Neural progenitor cell (in vitro differentiated cells): ENCODE measurements at places on chromosomes 6 and 20.

DNA sequence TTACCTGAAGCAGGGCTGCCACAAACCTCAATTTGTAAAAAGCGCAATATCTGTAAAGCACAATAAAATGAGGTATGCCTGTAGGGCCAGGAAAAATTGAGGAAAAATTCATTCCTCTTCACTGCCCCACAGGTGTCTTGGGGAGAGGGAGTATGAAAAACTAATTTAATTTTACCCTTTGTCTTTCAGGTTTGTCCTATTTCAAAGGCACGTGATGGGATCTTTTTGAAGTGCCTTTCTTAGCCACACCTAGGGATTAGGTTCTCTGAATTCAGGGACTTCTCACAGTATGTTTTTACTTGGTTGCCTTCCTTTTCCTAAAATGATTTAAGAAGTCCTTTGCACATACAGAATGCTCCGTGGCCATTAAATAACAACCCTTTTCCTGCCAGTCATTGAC is 71.9 kb downstream of the NCOA3 start:
- no peak for DNase-seq

DNA sequence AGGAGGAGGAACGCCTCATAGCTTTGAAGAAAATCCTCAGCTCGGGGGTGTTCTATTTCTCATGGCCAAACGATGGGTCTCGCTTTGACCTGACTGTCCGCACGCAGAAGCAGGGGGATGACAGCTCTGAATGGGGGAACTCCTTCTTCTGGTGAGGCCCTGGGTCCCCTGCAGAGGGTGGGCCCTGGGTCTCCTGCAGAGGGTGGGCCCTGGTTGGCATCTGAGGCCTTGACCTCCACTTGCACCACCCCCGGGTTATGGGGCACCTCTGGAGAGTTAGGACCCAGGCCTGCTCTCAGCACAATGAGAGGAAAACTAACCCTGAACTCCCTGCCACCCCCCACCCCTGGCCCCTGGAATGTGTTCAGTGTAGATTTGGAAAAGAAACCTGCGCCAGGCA is 47.2 kb downstream of the SYNJ2 start:
- no peak for DNase-seq

DNA sequence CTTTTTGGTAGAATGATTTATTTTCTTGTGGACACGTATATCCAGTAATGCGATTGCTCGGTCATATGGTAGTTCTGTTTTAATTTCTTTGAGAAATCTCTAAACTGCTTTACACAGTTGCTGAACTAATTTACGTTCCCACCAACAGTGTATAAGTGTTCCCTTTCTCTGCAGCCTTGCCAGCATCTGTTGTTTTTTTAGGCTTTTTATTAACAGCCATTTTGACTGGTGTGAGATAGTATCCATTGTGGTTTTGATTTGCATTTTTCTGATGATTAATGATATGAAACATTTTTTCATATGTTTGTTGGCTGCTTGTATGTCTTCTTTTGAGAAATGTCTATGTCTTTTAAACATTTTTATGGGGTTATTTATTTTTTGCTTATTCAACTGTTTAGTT is 196.7 kb downstream of the MOXD1 start:
- DNase-seq, result no peak

- DNase-seq, result no peak
Observed at GRCh38 chr6:14467591-14467990, 350.0 kb downstream of the CD83 start.

DNA sequence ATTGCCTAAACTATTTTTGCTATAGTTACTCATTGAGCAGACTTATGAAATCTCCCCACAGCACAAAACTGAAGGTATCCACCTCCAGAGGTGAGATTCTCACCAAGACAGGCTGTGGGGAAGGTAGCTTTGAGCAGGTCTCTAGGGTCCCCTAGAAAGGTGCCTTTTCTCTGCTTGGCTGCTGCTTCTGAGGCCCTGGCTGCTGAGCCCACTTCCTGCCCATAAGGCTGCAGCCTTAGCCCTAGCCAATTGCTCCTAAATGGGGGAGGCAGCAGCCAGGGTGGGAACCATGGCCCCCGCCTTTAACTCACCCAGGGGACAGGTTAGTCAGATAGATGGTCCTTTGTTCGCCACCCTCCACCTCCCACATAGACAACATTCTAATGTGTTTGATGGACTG is 3.6 kb downstream of the NT5E start:
- no peak for DNase-seq

- no peak for DNase-seq
Observed at GRCh38 chr20:51533291-51534172, 9.0 kb downstream of the NFATC2 start.

GRCh38 chr6:123908797-123909196 is 105.1 kb downstream of the NKAIN2 start:
- no peak for DNase-seq

GRCh38 chr6:99110029-99110428 is 162.3 kb upstream of the FBXL4 start:
- no peak for DNase-seq

DNA sequence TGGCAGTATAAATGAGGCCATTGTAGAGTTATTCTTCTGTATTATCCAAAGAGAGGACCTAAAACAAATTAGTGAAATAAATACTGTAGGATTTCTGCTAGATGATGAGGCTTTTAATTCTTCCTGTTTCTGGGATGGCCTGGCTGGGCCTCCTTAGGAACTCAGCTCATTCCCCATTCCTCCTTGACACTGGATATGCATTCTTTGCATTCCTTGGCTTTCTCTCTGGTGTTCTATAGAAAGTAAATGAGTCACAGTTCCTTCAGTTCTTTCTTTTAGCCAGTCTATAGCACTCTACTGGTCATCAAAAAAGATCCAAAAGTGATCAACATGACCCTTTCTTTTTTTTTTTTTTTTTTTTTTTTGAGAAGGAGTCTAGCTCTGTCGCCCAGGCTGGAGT is 8.6 kb downstream of the OR10C1 start:
- peak; percentile 54 for DNase-seq

- DNase-seq, result peak; percentile 21
Observed at GRCh38 chr6:73558624-73559398, 38.0 kb upstream of the EEF1A1 start.

DNA sequence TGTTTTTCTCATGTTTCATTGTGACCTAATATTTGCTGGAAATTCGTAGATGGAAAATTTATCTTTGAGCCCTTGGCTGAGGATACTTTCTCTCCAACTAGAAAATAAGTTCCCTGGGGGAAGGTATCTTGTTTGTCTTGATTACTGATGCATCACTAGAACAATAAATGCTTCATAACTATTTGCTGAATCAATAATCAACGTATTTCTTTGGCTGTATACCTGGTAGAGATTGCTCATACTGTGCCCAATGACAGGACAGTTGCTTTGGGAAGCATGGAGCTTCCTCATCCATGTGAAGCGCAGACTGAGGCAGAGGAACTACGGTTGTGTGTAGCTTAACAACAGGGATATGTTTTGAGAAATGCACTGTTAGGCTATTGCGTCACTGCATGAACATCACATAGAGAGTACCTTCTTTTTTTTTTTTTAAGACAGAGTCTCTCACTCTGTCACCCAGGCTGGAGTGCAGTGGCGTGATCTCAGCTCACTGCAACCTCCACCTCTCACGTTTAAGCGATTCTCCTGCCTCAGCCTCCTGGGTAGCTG is 34.2 kb upstream of the RPN2 start:
- DNase-seq, result no peak

GRCh38 chr6:16414205-16414604 is 175.8 kb downstream of the GMPR start:
- DNase-seq, result no peak

- DNase-seq, result no peak
Observed at GRCh38 chr6:3501826-3502500, 45.1 kb upstream of the SLC22A23 start.

DNA sequence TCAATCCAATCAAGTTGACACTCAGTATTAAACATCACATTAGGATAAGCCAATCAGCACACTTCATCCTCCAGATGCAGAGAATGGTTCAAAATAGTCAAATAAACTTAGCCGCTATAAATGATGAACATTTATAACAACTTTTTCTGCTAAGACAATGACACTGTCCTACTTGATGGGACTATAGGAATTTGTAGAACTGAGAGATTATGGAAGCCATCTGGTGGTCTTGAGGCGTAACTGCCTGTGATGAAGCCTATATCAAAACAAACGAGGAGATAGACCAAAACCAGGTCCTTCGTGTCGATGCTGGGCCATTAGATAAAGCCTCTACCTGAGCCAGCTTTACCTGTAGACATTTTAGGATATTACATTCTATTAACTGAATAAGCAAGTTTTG is 631.1 kb downstream of the COL12A1 start:
- peak; percentile 46 for DNase-seq

GRCh38 chr6:57283106-57283505 is 34.3 kb upstream of the PRIM2 start:
- DNase-seq, result no peak

DNA sequence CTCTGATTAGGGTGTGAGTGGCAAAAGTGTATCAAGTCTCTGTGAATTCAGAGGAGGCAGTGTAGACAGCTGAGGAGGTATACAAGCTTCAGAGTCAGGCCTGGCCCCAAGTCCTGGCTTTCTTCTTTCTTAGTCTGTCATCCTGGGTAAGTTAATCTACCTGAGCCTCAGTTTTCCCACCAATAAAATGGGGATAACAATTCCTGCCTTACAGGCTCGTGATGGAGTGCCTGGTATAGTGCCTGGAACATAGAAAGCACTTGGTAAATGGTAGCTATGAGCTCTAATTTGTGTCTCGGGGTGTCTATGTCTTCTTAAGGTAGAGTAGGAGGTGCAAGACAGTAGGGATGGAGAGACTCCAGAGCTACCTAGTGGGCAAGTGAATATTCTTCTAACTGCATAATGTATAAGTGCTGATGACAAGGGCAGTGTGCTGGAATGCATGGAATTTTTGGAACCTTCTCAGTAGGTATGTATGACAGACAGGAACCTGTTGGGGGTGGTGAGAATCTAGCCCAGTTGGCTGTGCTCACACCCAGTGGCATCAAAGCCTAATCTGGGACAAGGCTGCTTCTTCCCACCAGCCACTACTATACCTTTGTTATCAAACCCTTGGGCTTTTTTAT is 4.0 kb upstream of the SCUBE3 start:
- no peak for DNase-seq

DNA sequence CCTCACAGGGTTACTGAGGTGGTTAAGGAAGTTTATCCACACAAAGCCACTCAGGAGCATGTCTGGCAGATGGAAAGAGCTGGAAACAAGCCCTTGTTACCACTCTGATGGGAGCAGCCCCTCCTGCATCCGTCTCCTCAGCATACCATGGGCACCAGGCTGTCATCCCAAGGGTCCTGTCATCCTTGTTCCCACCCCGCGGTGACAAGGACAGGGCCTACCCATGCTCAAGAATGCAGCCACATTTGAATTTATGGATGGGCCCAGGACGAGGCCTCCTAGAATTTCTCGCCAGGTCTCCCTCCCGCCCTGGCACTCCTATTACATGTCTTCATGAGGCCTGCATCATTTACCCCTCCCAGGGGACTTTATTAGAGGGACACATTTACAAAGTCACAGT is 60.0 kb downstream of the NPEPL1 start:
- DNase-seq, result no peak

DNA sequence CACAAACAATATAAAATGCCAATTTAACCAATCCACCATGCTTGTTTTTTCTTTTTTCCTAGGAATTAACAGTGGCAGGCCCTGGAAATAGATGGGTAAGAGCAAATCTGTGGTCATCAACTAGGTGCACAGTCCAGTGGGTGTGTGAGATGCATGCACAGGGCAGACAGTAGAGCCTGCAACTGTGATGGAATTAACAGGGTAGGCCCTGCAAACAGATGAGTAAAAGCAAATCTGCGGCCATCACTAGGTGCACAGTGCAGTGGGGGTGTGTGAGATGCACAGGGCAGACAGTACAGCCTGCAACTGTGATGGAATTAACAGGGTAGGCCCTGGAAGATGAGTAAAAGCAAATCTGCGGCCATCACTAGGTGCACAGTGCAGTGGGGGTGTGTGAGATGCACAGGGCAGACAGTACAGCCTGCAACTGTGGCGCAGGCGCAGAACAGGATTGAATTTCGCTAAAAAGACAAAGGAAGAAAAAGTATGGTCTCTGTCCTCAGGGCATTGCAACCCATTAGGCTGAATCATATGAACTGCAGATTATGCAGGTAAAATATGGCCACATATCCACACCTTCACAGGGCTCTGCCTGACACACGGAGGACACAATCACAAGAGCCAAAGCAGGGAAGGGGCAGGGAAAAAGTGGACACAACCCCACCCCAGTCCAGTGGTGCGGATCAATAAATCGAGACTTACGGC is 41.0 kb upstream of the IPCEF1 start:
- no peak for DNase-seq

GRCh38 chr6:41405941-41406727 is 70.7 kb downstream of the NCR2 start:
- no peak for DNase-seq

DNA sequence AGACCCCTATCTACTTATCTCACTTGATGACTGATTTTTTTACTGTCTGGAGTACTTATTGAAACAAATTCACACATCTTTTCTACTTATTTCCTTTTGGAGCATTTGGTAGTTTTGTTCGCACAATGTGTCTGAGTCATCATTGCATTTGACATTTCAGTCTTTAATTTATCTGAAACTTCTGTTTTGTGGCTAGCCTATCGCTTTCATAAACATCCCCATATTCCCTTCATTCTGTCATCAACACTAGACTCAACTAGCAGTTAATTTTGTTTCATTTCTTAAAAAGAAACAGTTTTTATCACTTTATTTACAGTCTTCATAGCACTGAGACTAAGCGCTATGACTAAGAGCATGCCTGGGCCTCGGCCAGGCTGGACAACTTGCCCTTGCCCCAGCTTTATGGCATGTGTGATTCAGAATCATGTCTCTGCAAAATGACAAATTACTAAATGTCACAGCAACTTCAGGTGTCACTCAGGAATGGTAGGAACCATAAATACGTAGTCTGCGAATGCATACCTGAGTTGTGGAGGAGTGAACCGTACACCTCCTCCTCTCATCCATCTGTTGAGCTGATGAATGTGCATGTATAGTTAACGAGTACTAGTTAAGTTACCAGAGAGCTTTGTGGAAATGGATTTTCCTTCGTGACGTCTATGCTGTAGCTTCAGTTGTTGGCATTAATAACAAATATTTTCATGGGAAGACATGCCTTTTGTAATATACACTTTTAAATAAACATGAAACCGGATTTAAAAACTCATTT is 16.2 kb downstream of the L3MBTL3 start:
- no peak for DNase-seq

DNA sequence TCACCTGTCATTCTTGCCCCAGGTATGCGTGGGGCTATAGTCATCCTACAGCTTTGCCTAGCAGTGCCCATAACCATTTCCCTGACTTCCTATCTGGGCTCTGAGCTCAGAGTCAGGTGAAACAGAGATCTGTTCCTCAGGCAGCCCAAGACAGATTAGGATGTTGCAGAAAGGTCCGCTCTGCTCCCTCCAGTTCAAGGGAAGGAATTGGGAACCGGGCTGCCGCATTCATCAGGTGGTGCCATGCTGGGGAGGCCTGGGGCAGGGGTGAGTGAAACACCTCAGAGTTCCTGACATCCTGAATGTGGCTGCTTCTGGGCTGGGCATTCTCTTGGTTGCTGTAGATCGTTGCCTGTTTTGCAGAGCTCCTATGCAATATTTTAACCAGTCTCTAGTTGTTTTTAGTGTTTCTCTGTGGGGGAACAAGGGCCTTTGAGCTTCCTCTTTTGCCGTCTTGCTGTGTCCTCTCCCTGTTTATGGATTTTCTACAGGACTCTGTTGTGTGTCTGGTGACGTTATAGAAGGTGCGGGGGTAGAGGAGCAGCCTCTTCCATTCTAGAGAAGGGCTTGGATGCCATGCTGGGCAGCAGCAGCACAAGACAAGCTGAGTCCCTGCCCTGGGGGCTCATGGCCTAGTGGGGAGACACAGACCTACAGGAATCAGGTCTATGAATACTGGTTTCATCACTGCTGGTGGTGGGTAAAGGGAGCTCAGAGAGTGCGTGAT is 9.2 kb downstream of the ENTPD6 start:
- DNase-seq, result no peak

- DNase-seq, result no peak
Observed at GRCh38 chr6:113366505-113366904, 490.6 kb upstream of the MARCKS start.
